ENCODE measurements at places on chromosomes 4 and X. TPM values are rescaled to one million over a fixed set of nuclear protein-coding genes. Genes with fewer than 3 reads are reported as not detected.

- no peak for DNase-seq
These were observed 212.4 kb downstream of the ARHGAP10 start for GRCh38 chr4:147944249-147944648.

DNA sequence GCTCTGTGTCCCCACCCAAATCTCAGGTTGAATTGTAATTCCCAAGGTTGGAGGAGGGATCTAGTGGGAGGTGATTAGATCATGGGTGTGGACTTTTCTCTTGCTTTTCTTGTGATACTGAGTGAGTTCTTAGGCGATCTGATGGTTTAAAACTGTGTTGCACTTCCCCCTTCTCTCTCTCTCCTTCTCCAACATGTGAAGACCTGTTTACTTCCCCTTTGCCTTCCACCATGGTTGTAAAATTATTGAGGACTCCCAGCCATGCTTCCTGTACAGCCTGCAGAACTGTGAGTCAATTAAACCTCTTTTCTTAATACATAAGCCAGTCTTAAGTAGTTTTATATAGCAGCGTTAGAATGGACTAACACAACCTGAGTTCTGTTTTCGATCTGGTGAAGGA lies 738.2 kb downstream of the ARAP2 start:
- no peak for DNase-seq

DNA sequence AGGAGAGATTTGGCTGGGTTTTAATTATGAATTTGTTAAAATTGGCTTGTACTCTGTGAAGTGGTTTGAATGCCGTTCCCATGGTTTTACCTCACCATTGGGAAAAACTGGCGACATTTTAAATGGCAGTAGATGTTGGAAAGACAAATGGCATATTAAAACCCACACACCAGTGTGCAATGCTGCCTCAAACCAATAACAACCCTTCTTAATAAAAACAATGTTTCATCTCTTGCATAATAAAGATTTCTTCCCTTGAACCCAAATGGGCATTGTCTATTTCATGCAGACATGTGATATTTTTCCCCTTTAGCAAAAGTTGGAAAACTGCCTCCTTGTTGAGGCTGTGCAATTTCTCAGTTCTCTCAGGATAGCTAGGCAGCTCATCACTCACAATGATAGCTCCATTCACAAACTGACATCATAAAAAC lies 33.7 kb downstream of the GABRB1 start:
- no peak for DNase-seq

DNA sequence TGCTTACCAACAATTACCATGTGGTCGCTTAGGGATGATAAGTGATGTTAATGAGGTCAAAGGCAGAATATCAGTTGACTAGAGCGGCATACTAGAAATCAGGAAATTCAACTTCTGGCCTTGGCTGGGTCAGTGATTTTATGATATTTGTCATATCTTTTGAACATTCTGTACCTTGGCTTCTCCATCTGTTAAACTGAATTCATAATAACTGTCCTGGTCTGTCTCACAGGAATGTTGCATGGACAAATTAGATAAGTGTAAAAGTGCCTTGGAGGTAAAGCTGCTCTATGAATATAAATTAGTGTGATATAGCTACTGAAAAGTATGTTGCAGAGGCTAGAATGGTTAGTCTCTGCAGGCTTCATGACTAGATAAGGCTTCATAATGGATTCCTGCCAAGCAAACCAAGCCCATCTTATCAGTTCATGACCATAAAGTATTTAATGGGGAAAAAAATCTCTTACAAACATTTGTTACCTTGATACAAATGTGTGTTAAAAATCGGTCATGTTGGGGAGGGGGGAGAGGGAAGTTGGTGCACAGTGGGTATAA lies 104.6 kb upstream of the BMPR1B start:
- DNase-seq: no peak

GRCh38 chr4:119050527-119051090 lies 85.0 kb upstream of the MYOZ2 start:
- no peak for DNase-seq

DNA sequence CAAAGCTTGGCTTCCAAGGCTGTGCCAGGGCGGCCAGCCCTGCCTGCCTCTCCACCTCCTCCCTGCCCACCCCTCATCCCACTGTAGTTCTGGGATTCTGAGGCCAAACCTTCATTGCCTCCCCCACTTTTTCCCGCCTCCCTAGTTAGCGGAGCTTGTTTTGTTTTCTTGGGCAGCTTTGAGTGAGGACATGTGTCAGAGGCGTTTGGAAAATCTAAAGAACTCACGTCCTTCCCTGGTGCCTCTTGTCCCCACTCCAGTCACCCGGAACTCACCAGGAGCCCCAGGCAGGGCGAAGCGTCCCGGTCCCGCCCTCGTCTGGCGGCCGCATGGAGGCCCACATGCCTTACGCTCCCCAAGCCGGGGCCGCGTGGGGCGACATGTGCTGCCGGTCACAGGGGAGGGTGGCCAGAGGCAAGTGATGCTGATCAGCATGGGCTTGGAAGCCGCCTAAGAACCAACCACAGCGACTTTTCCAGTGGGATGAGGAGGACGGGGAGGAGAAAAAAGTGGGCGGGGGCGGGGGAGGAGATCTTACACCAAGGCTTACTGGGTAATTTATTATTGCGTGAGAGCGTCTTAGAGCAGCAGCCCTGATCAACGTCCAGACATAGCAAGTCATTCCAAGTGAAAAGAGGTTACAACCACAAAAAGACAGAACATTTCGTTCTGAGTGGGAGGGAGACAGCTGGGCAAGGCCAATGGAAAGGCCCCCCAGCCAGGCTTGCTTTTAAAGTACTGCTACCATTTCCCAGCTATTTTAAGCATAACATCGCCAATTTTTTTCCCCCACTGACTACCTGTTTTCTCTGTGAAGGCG lies 48.5 kb downstream of the PRPS1 start:
- peak; percentile 92 for DNase-seq

GRCh38 chrX:1835056-1835455 lies 220.2 kb downstream of the ASMT start:
- DNase-seq: no peak

DNA sequence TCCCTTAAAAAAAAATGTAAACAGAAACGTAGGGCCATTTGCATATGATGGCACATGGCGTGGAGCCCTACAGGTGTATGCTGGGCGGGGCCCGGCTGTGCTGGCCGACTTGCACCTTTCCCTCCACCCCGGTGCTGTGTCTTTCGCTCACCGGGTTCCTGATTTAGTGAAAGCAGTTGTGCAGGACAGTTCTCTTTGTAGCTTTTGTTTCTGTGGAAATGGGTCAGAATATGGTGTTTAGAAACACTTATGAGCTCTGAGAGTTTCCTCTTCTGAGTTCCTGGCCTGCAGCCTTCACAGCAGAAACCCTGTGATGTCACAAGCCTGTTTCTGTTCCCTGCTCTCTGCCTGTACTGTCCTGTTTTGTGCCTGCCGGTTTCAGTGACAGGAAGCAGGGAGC lies 22.5 kb upstream of the MSANTD1 start:
- DNase-seq: no peak

- DNase-seq: no peak
These were observed 164.8 kb upstream of the PITX2 start for GRCh38 chr4:110787707-110788106.

DNA sequence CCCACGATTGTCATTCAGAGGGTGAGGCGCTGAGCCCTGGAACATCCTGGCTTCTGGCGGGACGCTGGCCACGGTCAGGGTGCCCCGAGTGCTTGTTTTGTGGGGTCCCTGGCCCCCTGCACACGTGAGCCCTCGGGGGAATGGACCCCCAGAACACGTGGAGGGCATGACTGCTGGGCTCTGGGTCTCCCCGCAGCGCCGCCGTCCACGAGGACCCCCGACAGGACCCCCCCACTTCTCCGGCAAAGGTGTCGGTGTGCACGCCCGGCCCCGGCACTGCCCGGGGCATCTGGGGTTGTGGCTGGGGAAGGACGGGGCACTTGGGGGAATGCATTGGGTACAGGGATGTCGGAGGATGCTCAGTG lies 13.9 kb upstream of the GTPBP6 start:
- peak; percentile 62 for DNase-seq

DNA sequence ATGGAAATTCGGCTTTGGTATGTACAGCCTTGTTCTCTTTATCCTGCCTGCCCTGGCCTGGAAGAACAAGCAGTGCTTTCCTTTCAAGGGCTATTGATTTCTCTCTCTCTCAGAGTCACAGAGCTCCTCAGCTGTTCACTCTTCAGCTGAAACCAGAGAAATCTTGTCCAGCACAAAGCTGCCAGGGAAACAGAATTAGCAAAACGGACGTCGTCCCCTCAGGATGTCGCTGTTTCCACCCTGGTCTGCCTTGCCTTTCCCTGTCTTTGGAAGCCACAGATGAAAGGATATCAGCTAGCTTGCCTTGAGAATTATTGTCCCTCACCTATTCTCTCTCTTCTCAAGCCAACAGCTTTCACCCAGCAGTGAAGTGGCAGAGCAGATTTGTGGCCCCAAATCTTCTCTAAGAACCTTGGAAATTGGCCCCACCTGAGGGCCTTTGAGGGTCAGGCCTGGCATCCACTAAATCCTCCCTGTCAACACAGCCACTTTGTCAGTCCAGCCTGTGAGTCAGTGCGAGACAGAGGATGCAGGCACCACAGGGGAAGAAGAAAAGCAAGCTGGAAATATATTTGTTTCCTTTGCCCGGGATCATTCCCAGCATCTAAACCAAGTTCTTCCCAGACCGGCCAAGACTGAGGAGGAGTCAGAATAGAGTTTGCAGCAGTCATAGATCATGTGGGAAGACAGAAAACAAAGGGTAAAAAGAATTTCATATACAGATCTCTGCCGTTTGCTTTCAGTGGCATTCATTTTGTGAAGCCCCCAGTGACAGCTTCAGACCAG lies 63.8 kb upstream of the MTM1 start:
- no peak for DNase-seq

DNA sequence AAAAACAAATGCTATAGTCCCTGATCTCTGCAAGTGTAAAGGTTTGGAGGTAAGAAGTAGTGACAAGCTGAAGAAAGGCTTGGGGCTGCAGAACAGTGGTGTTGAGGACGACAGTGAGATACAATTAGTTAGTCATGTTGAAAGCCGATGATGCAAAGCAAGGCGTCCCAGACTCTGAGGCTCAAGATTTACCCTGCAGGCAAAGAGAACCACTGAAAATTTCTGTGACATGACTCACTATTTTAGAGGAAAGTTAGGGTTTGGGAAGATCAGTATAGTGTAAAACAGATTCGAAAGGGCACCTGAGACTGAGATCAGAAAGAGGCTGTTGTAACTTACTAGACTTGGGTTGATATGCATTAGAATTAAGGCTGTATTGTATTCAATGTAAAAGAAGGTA lies 281.3 kb upstream of the FTHL17 start:
- no peak for DNase-seq

The PRDM5 gene
- 7.7 TPM for total RNA-seq

The C1QTNF7 gene
- 3.6 TPM for total RNA-seq

The TNMD gene
- total RNA-seq: not detected

The USP51 gene
- total RNA-seq: 4.3 TPM
